ENCODE measurements at places on chromosomes 1 and 21.

DNA sequence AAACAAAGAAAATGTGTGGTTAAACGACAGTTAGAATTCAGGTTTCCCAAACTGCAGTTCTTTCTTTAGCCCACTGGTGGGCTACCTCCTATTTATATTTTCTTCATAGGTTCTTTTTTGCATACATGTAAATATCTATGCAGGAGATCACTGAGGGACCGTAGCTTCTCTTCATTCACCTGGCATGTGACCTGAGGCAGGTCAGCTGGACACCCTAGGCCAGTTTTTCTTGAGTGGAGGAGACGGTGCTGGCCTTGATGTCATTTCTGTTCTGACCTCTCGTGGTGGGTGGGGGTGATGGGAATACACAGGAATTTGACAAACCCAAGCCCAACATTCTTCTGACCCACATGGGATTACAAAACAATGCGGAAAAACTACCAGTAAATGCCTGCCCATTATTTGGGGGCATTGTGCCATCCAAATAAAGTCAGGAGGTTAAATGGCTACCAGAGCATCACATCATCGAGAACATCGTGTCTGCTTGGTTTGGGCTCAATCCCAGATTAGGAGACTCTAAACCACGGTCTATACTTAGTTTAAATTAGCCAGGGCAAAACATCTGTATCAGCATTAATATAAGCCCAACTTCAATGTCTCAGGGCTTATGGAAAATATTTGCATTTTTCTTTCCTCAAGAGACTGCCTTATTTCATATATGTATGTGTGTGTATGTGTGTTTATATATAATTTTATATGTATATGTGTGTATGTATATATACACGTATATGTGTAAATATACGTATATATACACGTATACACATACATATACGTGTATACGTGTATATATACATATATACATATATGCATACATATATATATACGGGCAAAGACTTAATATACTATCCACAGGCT, 7.4 kb upstream of the IRF2BP2 start:
- DNase-seq = no peak

- no peak for DNase-seq
These were observed 42.9 kb downstream of the CAPZB start for GRCh38 chr1:19442154-19443096.

GRCh38 chr1:220748089-220748934, at the start of gene MTARC2:
Gene MTARC2 (plus strand): TSS chr1:220748322. CDS start chr1:220748532, 210 bp downstream.
- no peak for DNase-seq

GRCh38 chr1:226402739-226403165, 5.1 kb downstream of the PARP1 start:
- DNase-seq = no peak

DNA sequence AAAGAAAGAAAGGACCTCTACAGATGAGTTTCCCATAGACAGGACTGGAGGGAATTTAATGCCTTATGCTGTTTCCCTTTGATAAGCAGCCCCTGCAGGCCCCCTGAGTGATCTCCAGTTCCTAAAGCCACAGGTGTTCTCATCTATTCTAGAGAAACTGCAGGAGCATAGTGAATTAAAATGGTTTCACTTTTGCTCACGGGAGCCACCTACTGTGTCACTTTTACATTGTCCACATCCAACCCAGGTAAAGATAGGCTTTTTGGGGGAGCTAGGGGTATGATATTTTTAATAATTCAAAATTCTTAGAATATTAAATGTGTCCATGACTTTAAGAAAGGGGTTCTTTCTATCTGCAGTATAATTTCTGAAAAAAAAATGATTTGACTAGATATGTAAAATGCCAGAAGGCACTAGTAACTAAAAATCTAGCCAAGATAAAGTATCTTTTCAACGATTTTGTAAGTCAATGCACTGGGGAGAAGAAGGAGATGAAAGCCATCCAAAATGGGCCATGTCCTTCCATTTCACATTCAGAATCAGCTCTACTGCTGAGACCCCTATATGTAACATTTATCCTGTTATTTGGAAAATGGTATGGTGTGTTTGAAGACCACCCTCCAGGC, 267.3 kb upstream of the DUSP10 start:
- no peak for DNase-seq
